MV-4-11 (cell line): ENCODE measurements at places on chromosomes 2 and 18.
A peak's percentile ranks its signal among the peaks of the same experiment; 100 is the strongest.

- DNase-seq = no peak
Observed at GRCh38 chr2:48235076-48235475, 294.9 kb upstream of the STON1 start.

DNA sequence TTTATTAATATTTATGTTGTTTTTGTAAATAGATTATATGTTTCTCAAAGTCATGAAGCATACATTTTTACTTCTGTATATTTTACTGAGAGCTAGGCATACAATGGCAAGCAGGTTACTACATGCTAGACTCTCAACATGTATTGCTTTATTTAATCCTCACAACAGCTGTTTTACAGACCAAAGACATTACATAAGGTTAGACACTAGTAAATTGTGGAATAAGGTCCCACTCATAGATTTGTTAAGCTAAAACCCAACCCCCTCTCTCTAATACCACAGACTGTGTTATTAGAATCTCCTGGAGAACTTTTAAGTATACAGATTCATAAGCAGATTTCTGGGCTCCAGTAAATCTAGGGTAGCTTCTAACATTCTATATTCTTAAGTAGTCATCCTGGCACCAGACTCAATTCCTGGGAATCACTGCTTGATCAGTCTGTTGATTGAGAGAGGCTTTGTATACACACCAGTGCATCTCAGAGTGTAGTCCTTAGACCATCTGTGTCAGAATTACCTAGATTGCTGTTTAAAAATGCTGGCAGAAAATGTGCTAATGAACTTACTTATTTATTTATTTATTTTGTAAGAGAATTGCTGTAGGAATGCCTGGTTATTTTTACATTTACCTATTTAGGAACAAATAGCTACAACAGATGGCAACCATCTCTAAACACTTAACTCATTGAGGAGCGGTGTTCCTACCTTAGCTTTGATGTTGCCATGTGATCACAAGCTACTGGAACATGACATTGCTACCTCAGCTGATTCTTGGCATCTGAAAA, 153.5 kb upstream of the CAVIN2 start:
- no peak for DNase-seq

DNA sequence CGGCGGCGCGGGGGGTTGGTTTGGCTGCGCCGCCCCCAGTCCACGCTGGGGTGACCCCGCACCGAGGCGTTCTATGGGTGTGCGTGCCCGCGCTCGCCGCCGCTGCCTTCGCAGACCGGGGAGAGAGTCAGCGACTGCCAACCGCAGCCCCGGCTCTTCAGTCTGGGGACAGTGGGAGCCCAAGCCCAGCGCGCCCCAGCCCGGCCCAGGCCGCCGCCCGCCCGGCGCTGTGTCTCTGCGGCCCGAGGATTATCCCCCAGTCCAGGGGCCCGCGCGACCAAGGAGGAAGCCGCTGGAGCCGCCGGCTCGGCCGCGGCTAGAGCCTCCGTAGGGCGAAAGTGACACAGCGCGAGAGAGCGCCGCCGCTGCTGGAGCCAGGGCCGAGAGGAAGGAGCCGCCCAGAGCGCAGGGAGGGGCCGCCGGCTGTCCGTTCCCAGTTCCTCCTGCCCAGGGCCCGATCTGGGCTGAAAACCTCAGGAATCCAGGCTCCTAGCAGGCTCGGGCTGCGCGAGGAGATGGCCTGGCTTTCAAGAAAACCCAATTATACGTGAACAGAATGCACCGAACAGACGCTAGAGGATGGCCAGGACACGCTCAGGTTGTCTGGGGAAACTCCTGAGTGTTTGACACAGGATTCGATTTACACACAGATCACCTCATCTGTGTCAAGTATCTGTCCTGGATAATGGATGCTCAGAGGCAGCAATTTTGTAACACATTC, 2.4 kb downstream of the CTIF start:
- peak; percentile 56 for DNase-seq

DNA sequence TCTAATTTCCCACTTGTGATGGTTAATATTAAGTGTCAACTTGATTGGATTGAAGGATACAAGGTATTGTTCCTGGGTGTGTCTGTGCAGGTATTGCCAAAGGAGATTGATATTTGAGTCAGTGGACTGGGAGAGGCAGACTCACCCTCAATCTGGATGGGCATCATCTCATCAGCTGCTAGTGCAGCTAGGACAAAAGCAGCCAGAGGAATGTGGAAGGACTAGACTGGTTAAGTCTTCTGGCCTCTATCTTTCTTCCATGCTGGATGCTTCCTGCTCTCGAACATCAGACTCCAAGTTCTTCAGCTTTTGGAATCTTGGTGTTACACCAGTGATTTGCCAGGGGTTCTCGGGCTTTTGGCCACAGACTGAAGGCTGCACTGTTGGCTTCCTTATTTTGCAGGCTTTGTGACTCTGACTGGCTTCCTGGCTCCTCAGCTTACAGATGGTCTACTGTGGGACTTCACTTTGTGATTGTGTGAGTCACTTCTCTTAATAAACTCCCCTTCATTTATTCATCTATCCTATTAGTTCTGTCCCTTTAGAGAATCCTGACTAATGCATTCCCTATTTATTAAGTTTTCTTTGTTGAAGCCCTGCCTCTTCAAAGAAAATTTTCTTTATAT, 1087.5 kb upstream of the NXPH2 start:
- DNase-seq = no peak

DNA sequence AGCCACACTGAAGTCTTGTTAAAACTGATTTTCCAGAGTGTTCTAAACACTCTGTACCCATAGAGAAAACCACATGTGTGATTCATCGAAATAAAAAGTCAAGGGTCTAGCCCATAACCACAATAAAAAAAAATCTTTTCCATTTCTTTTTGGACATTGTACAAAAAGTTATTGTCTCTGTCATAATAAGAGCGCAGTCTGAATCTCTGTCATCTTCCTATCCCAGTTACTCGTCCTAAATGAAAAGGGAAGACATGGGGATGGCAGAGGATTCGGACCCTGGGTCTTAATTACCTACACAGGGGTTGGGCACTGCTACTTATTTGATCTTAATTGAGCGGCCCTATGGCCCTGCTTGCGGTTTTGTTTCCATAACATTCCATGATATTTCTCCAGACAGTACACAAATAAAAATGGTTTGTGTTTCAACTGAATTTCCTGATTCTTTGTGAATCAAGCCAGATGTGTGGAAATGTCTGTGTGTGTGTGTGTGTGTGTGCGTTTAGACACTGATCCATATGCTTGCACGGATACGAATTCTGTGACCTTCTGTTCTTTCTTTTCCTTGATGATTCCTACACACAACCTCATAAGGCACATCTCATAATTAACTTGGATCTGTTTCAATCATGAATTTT, 133.4 kb upstream of the SPATS2L start:
- DNase-seq = no peak

GRCh38 chr2:149224543-149224942, 105.8 kb upstream of the LYPD6 start:
- DNase-seq = no peak

DNA sequence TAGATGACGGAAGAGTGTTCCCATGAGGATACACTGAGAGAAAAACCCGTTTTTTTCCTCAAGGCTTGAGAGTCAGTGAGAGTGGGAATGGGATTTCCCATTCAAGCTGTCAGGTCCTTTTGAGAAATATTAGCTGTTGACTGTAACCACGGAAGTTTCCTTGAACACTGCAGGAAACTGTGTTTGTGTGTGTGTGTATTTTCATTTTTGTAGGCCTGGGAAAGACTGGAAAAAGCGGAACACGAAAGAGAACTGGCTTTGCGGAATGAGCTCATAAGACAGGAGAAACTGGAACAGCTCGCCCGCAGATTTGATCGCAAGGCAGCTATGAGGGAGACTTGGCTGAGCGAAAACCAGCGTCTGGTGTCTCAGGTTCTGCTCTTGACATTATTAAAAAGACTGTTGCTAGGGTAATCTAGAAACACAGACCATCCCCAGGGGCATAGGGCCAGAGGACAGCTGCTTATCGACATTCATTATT, 98.8 kb upstream of the EML6 start:
- no peak for DNase-seq

DNA sequence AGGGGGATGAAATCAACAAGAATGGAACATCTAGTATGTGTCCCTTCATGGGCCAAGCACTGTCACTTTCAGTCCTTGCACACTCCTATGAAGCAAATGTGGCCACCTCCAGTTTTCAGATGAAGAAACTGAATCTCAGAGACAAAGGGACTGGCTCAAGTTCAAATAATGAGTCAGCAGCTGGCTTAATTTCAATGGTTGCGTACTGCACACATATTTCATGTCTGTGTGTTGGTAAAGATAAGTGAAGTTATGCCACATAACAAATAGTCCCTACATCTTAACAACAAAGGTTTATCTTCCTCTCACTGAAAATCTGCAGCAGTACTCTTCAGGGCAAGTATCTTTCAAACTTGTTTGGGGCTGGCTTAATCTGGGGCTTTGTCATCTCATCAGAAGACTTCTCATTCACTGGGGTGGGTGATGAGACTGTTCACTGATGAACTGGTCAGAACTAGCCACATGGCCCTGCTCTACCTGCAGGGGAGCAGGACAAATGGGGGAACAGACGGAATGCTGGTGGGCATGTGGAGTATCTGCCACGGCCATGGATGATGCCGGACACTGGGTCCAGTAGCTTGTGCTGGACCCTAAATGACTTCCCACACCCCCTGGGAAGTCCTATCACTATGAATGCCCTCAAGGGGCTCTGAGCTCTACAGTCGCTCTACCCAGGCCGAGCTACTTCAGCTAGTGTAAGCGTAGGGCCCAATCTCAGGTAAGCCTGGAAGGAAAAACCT, 263.2 kb downstream of the CYP26B1 start:
- DNase-seq = peak; percentile 75

GRCh38 chr18:11541179-11541578, 68.2 kb upstream of the SLC35G4 start:
- no peak for DNase-seq

GRCh38 chr2:71071681-71072398, 3.4 kb downstream of the NAGK start:
- peak; percentile 99 for DNase-seq

DNA sequence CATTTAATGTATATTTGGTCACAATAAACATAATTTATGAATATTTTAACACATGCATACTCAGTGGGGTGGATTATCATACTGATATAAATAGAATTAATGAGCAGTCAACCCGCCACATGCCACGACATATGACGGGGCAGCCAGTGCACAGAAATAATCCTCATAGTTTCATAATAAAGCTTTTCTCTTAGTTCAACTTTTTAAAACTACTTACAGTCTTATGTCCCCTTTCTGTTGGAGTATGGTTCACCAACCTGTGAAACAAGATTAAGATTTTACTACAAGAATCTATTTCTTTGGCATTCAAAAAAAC, 75.6 kb upstream of the ETAA1 start:
- no peak for DNase-seq

GRCh38 chr2:148048475-148049221, 27.8 kb downstream of the MBD5 start:
- DNase-seq = peak; percentile 55

- peak; percentile 49 for DNase-seq
Observed at GRCh38 chr18:9113468-9114149, 11.1 kb downstream of the NDUFV2 start.

GRCh38 chr2:236180076-236180816, 12.1 kb upstream of the GBX2 start:
- no peak for DNase-seq
